Esophagus mucosa (tissue), 1 donor: ENCODE measurements at places on chromosomes 2 and 18. TPM values are rescaled to one million over a fixed set of nuclear protein-coding genes. Genes with fewer than 3 reads are reported as not detected.

Gene C2orf66
- not detected for total RNA-seq

Gene MOGAT1
- total RNA-seq = not detected

Gene PMAIP1
- 11.6 TPM for total RNA-seq

Gene OR6B2
- total RNA-seq = not detected

Gene CD8B2
- not detected for total RNA-seq

Gene LRP1B
- 0.40 TPM for total RNA-seq

Gene SH3RF3
- 0.68 TPM for total RNA-seq

Gene ITGB6
- total RNA-seq = 24.2 TPM

Gene GALNT3
- total RNA-seq = 40.0 TPM

Gene PLGLB1
- 0.64 TPM for total RNA-seq

Gene STPG4
- total RNA-seq = 0.16 TPM

DNA sequence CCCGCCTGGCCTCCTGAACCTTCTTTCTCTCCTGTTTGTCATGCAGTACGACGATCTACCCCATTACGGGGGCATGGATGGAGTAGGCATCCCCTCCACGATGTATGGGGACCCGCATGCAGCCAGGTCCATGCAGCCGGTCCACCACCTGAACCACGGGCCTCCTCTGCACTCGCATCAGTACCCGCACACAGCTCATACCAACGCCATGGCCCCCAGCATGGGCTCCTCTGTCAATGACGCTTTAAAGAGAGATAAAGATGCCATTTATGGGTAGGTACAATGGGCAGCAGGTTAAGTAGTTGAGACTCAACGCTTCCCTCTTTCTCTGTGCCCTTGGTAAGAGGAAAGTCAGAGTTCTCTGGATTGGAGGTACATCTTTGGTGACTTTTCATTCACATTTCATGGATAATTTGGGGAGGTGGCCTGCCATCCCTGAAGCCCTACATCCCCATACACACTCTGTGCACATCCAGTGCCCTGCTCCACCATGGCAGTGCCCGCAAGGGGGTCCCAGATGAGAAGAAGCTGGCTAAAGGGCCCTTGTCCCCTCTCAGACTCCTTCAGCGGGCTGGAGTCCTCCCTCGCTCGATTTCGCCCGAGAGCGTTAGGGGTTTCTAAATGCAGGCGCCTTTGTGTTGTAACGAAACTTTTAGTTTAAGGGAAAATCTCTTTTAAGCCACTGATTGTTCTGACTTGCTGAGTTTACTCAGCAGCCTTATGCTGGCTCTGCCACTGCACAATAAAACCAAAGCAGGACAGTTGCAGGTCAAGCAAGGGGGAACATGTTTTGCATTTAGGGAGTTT is 3.0 kb downstream of the MEIS1 start:
- no peak for ATAC-seq

DNA sequence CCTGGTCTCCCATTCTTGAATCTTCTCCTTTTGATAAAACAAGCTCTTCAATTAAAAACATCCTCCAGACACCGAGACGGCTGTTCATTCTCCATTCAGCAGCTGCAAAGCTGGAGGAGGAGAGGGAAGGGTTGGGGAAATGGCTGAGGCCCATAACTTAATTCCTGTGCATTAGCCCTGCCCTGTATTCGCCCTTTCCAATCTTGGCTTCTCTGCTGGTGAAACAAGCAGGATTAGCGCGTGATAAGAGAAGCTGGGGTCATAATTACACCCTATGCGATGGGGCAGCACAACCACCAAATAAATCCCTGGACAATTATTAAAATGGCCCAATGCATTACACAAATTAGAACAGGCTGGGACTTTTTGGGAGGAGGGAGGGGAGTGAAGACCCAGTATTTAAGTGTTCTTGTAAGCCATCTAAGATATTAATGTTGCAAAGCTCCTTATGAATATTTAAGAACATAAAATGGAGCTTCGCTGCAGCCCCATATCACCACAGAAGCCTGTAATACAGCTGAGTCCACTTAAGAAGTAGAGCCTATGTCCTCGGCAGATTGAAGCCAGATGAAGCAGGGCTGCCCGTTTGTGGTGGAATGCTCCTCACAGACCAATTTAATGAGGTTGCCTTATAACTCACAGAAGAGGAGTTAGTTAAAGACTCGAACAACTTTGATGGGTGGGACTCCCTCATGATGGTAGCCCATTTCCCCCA is 176.6 kb upstream of the SKOR2 start:
- no peak for ATAC-seq

- ATAC-seq = no peak
Observed at GRCh38 chr2:71860381-71860926, 287.2 kb downstream of the CYP26B1 start.

GRCh38 chr2:108266218-108266617 is 22.5 kb upstream of the SULT1C2 start:
- no peak for ATAC-seq

DNA sequence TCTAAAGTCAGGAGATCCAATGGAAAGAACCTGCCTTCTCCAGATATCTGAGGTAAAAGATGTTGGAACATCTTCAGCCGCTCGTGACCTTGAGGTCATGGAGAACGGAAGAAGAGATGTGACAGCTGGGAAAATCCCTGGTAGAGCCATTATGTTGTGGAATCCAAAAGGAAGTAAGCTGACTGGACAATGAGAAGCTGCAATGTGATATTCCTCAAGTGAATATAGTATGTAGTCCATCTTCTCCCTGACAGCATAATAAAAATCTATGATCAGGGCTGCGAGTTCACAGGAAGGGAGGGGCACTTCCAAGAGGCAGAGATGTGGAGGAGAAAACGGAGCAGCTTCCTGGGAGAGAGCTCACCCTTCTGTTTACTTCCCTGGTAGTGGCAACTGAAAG is 201.0 kb upstream of the SP5 start:
- no peak for ATAC-seq

DNA sequence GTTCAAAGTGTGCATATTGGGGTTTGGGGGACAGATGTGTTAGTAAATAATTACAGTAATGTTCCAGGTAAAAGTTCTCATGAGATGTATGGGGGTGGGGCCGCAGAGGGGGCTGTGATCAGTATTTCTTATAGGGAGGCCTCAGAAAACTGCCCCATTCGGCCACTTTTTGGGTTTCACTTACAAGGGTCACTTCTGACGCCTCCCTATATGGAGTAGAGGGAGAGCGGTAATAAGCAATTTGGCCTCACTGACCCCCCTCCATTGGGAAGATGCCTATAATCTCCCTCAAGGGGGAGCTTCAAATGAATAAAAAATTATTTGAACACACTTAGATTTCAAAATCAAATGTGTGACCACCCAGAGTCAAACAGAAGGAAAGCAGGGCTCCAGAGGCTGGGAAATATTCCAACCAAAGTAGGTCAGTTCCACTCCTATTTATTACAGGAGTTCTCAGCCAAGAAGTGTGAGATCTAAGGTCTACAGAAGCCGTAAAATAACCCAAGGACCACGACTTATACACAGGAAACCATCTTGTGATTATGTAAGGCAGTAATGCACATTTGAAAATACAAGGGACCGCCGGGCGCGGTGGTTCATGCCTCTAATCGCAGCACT is 2.7 kb downstream of the SCTR start:
- ATAC-seq = no peak

- ATAC-seq = no peak
Observed at GRCh38 chr2:163373496-163373895, 362.3 kb downstream of the FIGN start.

DNA sequence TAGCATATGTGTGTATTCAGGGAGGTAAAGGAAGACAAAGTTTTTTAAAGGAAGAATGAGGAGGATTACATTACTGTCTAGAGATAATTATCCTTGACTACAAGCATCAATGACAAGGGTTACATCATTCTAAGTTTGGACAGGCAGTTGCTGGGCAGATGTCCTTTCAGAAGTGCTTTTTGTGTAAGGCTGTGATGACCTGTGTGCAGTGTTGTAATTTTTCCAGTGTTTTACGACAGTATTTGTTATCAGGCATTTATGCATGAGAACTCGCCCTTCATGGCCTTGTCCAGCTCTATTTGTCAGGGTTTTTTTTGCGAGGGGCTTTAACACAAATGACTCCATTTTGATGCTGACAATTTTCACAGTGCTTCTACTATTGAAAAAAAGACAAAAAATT is 658.3 kb upstream of the NXPH2 start:
- ATAC-seq = no peak

DNA sequence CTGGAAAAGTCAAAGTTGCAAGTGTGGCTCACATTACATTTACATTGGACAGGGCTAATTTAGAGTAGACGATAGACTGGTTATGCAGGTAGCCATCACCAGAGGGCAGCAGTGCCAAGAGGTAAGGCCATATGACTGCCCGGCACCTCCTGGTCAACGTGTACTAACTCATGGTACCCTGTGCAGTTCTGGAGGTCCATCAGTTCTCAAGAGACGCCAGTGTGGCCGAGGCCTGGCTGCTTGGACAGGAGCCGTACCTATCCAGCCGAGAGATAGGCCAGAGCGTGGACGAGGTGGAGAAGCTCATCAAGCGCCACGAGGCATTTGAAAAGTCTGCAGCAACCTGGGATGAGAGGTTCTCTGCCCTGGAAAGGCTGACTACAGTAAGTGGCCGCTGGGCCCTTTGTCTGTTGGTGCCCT is 65.8 kb upstream of the EML6 start:
- peak; percentile 79 for ATAC-seq

- ATAC-seq = no peak
Observed at GRCh38 chr18:33034945-33035344, 262.1 kb upstream of the KLHL14 start.

DNA sequence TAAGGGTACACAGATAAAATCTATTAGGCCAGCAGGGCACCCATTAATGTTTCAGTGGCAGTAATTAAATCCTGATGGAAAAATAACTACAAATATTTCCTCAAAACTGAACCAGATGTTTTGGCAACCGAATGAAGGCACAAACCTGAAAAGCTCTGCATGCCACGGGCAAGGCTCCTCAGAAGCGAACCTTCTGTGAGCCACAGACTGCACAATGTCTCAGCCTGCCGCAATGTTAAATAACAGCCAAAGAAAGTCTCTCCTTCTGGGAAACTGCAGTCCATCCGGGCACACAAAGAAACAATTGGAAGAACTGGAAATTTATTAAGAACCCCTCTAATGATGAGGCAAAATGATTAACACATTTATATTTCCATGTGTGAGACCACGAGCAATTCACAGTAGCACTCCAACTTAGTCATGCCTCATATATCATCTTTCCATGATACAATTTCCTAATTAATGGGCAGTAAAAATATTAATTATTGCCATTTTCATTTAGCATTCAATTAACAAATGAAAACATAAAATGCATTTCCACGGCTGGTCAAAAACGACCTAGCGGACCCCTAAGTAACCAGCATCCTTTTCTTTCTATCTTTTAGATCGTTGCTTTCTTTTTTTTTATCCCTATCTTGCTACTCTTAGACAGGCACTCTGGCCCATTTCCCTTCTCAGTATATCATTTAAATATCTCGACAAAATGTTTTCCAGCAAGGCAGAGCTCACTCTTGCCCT is 237.5 kb downstream of the EPHA4 start:
- no peak for ATAC-seq

DNA sequence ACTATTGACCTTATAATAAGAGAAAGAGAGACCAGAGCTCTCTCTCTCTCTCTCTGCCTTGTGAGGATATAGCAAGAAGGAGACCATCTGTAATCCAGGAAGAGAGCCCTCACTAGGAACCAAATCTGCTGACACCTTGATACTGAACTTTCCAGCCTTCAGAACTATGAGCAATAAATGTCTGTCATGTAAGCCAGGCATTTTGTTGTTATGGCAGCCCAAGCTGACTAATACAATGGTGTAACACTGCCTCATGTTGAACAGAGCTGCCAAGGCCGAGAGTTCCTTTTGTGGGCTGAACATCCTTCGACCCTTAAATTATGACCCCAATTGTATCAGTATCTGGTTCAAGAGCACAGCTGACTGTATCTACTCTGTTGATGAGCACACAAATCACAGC is 108.0 kb downstream of the LRRC30 start:
- no peak for ATAC-seq

GRCh38 chr18:29062921-29063320 is 886.0 kb upstream of the CDH2 start:
- ATAC-seq = no peak

- ATAC-seq = no peak
Observed at GRCh38 chr2:101873543-101873942, 118.2 kb upstream of the IL1R2 start.
